ENCODE measurements at places on chromosomes 4 and X. TPM values are rescaled to one million over a fixed set of nuclear protein-coding genes. Genes with fewer than 3 reads are reported as not detected.

Gene MAGEC1
- total RNA-seq: not detected

Gene GUCY2F
- total RNA-seq: not detected

Gene LUZP4
- total RNA-seq: 0.17 TPM

Gene CSAG3
- total RNA-seq: not detected

Gene PCSK1N
- 4.5 TPM for total RNA-seq

Gene CXorf38
- 7.2 TPM for total RNA-seq

Gene ADRA2C
- total RNA-seq: 13.8 TPM

Gene IL2
- not detected for total RNA-seq

Gene MAML3
- total RNA-seq: 5.6 TPM

Gene CXCL5
- total RNA-seq: 11.4 TPM

Gene PCDH11X
- total RNA-seq: 7.4 TPM

Gene DCLK2
- 0.37 TPM for total RNA-seq

Gene SERTM2
- 0.58 TPM for total RNA-seq

Gene PPBP
- not detected for total RNA-seq

Gene HSFX2
- not detected for total RNA-seq

Gene FANCB
- 13.8 TPM for total RNA-seq

Gene ADAMTS3
- total RNA-seq: 3.2 TPM

Gene HERC6
- 4.4 TPM for total RNA-seq

Gene SRPX2
- total RNA-seq: not detected

Gene SERPINA7
- total RNA-seq: not detected

Gene EFHC2
- total RNA-seq: 3.4 TPM

Gene ADGRG4
- total RNA-seq: not detected

Gene RBMXL3
- total RNA-seq: not detected

Gene EXOC1L
- total RNA-seq: not detected

Gene SYP
- 10.8 TPM for total RNA-seq

Gene ITGB1BP2
- 5.2 TPM for total RNA-seq

Gene TSPAN6
- total RNA-seq: 58.1 TPM
